Activated T-helper 2 cell treated with anti-CD3 and anti-CD28 coated beads, Interferon-gamma antibody, Interleukin-2, Interleukin-4, amounts not matched to agents 10 μg/mL and 5 μg/mL and 100 μg/mL, durations not matched to agents 14 hours and 24 hours and 36 hours (primary cell): ENCODE measurements at places on chromosomes 7 and 10.

DNA sequence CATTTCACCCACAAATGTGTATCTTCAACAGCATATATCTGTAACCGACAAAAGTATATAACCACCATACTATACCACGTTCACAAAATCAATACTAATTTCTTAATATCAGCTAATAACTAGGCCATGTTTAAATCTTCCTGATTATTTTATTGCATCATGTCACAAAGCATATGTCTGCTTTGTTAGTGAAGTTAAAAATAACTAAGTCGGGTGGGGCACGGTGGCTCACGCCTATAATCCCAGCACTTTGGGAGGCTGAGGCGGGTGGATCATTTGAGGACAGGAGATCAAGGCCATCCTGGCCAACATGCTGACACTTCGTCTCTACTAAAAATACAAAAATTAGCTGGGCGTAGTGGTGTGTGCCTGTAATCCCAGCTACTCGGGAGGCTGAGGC, 47.7 kb downstream of the HERC4 start:
- DNase-seq, result no peak

- no peak for DNase-seq
Observed at GRCh38 chr10:72076756-72077155, 11.6 kb downstream of the SPOCK2 start.

DNA sequence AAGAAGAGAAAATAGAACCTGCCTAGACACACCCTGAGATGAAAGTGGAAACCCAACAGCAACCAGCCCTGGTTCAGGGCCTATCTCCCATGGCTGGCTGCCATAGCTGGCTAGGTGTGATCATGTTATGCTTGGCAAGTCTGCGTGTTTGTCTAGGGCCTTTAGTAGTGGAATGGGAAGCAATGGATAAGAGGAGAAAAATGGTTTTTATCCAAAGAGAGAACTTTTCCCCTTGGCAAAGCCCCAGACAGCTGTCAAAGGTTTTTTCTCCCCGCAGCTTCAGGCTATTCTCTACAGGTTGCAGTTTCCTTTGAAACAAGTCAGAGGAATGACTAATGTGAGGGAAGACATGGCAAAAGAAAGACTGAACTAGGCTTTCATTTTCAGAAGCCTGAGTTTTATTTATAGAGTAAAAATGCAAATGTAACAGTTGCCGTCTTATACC, 161.5 kb downstream of the SEMA3D start:
- no peak for DNase-seq

- DNase-seq, result no peak
Observed at GRCh38 chr10:60397792-60398191, 8.1 kb upstream of the ANK3 start.

DNA sequence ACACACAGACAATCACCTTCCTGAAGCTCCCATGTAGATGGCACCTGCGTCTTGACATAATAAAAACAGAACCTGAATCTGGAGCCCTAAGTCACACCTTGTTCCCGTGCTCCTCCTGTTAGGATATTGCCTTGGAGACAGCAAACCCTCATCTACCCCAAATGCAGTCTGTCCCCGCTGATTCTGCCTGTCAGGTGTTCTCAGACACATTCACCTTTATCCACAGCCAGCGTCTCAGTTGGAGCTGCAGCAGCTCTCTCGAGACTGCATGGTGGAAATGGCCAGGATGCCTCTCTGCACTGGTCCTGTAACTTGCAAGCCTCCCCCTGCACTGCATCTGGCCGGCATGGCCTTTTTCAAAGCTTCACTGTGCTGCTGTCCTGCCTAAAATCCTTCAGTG, 218.0 kb upstream of the ZNF32 start:
- no peak for DNase-seq

GRCh38 chr10:129288999-129289584, 177.9 kb upstream of the MGMT start:
- DNase-seq, result no peak

DNA sequence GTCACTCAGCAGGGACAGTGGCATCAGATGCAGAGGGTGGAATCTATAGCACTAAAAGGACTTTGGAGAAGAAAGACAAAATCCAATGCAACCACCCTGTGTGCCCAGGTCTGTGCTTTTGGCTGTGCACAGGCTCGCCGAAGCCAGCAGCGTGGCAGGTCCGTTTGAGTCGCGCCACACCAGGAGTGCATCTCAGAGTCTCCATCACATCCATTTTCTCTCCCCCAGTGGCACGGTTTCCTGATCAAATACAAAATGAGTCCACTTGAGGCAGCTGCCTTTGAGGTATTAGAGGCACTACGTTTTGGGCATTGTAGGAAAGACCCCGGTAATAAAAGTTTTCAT, 23.4 kb upstream of the PROSER2 start:
- DNase-seq, result no peak

DNA sequence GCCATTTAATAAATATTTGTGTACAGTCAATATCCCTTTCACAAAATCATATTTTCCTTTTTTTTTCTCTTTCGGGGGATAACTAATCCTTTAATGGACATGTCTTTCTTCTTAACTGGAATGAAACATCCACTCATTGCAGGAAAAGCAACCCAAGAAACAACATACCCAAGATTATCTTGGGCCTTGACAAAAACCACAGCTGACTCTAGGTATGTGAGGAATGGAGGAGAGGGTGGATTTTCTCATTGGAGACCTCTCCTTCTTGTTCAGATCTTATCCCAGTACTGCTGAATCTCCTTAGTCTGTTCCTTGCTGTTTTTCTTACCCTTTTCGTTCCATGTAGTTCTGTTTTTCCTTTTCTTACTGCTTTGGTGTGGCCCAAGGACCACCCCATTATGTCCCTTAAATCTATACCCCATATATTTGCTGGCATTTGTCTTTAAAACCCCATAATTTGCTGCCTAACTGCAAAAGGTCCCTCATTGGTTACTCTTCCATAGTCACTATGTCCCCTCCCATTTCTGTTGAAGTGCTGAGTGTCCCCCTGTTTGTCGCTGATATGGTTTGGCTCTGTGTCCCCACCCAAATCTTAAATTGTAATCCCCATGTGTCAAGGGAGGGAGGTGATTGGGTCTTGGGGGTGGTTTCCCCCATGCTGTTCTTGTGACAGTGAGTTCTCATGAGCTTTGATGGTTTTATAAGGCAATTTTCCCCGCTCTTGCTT, 6.8 kb upstream of the CDK6 start:
- DNase-seq, result no peak

DNA sequence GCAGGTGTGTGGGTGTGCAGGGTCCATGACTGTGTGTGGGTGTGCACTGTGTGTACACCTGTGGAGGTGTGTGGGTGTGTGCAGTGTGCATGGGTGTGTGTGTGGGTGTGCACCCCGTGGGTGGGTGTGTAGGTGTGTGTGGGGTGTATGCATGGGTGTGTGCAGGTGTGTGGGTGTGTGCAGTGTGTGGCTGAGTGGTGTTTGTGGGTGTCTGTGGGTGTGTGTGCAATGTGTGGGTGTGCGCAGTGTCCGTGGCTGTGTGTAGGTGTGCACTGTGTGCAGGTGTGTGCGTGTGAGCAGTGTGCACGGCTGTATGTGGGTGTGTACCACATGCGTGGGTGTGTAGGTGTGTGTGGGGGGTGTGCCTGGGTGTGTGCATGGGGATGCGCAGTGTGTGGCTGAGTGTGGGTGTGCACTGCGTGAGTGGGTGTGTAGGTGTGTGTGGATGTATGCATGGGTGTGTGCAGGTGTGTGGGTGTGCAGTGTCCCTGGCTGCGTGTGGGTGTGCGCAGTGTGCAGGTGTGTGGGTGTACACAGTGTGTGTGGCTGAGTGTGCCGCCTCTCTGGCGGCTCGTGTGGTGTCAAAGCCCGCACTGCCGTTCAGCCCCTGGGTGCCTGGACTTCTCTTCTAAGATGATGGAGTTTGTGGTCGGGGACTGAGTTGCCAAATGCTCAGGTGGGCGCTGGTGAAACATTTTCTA, 208.3 kb downstream of the DNAJB6 start:
- DNase-seq, result no peak

DNA sequence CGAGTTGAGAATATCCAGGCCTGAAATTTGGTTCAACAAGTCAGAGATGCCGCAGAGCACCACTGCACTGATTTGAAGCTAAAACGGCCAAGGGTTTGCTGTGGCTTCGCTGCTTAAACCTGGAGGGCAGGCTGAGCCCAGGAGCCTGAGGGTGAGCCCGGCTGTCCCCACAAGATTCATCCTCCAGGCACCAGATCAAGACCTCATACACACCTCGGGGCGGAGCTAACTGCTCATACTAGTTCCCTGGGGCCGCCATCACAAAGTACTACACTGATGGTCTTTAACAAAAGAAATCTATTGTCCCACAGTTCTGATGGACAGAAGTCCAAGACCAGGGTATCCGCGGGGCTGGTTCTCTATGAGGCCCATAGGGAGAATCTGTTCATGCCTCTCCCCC, 16.9 kb upstream of the TRIM56 start:
- DNase-seq, result no peak

DNA sequence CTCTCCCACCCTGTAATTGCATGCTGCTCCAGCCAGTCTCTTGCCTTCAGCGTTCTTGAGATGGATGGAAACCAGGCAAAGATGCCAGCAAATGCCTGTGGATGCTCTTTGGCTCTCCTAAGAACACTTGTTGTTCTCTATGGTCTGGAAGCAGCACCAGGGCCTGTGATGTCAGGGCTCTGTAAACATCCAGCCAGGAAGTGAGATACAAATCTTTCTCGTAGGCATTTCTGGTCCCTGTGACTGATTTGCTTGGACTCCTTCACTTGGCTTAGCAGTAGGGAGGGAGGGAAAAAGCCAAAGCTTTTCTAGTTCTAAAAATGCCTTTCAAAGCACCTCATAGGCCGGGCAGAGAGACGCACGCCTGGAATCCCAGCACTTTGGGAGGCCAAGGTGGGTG, 201.3 kb downstream of the REEP3 start:
- DNase-seq, result no peak

DNA sequence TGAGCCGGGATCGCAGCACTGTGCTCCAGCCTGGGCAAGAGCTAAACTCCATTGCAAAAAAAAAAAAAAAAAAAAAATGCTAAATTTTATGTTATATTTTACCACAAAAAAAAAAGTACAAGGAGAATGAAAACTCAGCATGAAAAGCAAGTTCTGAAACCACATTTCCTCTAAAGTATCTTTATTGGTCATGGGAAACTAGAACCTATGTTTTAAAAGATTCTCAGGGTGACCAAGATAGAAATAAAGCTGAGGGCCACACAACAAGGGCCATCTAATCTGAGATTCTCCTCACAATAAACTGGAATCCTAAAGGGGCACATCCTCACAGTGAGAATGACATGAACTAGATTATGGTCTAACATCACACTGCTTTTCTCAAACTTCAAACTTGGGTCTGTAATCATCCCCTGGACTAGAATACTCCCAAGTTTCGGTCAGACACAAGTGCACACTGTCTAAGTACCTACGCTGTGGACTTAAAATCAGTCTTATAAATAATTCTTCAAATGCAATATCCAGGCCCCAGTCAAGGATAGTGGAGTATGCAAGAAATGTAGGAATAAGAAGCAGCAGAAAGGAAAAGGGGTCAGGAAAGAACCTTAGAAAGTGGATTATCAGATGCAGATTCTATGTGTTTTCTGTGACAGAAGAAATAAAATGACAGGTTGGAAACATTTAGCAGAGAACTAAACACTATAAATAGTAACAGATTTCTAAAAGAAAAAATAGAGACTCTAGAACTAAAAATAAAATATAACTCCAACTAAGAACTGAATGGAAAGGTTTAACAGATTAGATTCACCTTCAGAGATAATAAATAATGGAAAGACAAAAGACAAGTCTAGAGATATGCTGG, 49.9 kb downstream of the COA1 start:
- no peak for DNase-seq

GRCh38 chr7:641269-641671, 85.2 kb upstream of the DNAAF5 start:
- no peak for DNase-seq

DNA sequence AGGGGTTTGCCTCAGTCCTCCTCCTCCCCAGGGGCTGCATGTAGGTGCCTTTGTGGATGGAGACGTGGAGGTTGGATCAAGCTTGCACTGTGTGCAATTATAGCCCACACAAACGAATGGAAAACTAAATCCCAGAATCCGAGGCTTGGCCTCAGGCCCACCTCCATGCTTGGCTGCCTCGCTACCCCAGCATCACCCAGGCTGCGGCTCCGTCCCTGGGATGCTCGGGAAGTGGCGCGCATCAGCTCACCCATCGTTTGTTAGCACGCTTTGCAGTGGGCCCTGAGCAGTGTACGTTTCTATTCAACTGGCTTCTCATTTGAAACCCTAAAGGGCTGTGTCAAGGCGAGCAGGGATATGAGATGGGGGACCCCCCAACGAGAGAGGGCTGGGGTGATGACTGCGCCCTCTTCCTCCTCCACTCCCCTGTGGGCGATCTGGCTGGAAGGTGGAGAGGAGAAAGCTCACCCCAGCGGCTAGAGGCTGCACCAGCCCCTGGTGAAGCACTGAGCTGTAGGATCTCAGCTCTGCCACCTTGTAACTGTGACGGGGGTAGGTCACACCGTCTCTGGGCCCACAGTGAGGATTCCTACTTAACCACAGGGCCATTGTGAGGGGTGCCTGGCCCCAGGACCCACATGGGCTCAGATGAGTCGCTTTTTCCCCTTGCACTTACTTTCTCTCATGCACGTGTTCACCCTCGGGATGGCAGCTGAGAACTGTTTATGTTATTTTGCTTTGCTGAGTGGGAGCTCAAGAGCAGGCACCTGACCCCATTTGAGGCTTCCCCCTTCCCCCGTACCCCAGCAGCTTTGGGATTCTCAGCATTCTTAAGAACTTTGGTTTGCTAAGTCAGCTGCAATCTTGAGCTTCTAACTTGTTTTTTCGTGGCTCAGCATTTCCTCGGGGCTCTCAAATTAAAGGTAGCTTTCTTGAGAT, 12.7 kb upstream of the BTBD16 start:
- DNase-seq, result no peak

DNA sequence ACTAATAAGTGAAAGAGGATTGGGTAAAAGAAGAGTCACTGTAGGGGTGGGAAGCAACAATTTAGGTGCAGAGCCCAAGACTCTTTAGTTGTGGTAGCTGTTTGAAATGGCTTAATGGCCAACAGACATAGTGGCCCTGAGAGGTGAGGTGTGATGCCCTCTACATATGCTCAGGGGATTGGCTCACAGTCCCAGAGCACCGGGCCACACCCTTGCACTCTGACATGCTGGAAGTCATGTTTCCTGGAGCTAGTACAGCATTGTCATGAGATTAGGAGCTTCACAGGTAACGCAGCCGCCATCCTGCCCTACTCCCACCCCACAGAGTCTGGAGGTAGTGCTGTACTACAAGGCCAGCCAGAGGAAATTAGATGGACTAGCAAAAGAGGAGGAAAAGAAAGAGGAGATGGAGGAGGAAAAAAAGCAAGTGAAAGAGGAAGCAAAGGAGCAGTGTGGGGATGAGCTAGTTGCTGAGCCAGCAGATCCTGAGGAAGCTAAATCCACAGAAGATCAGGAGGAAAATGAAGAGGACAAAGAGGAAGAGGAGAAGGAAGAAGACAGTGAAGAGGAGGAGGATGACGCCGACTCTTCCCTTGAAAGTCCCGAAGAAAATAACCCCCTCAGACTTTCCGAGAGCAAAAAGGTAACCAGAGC, 14.8 kb upstream of the FLNC start:
- DNase-seq, result no peak

GRCh38 chr10:43260117-43260761, 6.6 kb downstream of the RASGEF1A start:
- no peak for DNase-seq

GRCh38 chr7:144473908-144474307, 70.4 kb upstream of the NOBOX start:
- no peak for DNase-seq
